ENCODE measurements at places on chromosomes 6 and 20.

DNA sequence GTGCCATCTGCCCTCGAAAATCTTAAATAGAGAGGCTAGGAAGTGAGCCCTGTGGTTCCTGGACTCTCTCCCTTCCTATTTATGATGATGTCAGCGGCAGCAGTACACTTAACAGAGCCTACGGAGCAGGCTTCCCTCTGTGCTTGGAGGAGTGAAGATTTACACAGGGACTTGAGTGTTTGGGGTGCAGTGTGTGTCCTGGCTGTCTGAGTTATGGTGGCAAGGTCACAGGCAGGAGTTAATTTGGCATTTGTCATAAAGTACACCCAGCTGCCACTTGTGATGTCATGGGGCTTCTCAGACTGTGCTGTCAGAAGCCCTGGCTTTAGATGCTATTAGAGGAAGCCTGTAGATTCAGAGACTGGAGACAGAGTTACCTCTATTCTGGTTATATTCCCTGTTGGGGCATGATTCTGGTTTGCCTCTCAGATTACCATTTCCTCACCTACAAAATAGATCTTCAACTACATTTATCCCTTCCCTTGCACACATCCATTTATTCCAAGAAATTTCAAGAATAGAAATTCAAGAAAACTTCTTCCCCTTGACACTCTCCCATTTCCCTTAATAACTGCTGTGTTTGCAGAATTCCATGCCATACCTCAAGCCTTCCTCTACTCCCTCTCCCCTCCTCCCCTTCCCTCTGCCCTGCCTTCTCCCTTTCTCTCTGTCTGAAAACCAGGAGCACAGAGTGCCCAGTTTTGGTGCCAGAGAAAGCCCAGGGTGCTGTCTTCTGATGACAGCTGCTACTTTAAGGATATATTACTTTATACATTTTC, 72.1 kb downstream of the SLC24A3 start:
- no peaks in the 10 kb centered on the region for H3K27me3 ChIP-seq
- no peaks in the 10 kb centered on the region for H3K4me1 ChIP-seq
- DNase-seq = no peak
- H3K27ac ChIP-seq = no peak overlapping the region
- H3K36me3 ChIP-seq = no peaks in the 10 kb centered on the region
- no peak overlapping the region for H3K4me3 ChIP-seq

DNA sequence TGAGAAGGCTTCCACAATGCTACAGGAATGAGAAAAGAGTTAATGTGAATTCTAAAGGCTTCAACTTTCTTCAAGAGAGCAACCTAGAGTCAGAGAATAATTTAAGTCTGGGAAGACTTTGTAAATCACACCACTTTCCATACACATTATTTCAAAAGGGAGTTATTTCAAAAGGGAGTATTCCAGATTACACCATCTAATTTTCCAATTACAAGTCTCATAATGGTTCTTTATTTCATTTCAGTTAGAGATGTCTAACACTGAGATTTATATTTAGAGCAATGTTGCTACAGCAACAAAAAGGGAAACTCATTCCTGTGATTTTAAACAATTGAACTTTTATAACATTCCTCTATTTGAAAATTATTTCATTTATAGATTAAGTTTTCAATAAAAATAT, 98.8 kb upstream of the DST start:
- H3K4me1 ChIP-seq = peaks cover 5% of the 10 kb centered on the region
- H3K4me3 ChIP-seq = no peak overlapping the region
- DNase-seq = no peak
- no peaks in the 10 kb centered on the region for H3K36me3 ChIP-seq

DNA sequence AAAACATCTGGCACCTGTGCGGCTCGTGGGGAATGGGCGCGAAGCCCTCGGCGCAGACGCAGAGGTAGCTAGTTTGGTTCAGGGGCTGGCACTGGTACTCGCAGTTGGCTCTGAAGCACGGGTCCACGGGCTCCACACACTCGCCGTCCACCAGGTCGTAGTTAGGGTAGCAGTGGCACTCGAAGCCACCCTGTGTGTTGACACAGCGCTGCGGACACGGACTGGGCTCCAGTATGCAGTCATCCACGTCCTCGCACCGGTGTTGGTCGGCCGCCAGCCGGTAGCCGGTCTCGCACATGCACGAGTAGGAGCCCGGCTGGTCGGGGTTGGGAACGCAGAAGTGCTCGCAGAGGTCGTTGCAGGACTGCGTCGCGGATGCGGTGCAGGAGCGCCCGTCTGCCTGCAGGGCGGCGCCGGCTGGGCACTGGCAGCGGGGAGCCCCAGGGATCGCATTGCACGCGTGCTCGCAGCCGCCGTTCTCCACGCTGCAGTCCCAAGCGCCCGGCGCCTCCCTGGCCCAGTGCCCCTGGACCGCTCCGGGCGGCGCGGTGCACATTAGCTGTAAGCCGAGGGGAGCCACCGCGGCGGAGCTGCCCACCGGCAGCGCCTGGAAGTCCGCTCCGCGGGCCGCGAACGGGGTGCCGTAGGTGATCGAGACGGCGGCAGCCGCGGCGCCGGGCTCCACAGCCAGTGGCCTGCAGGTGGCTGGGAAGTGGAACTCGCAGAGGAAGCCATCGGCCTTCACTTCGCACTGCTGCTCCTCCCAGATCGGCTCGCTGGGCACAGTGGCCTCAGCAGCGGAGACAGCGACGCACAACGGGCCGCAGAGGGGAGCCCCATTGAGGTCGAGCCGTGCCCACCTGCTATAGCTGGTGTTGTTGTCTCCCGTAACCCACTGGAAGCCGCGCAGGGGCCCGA, 930 bp downstream of the THBD start:
- H3K4me3 ChIP-seq = peak overlapping the region; percentile 68
- H3K27ac ChIP-seq = peak overlapping the region; percentile 90
- DNase-seq = peak; percentile 88
- no peaks in the 10 kb centered on the region for H3K36me3 ChIP-seq
- peaks cover 27% of the 10 kb centered on the region for H3K27me3 ChIP-seq

- DNase-seq = no peak
- no peak overlapping the region for H3K4me3 ChIP-seq
- H3K36me3 ChIP-seq = no peaks in the 10 kb centered on the region
Observed at GRCh38 chr6:134502614-134503549, 185.0 kb upstream of the SGK1 start.

DNA sequence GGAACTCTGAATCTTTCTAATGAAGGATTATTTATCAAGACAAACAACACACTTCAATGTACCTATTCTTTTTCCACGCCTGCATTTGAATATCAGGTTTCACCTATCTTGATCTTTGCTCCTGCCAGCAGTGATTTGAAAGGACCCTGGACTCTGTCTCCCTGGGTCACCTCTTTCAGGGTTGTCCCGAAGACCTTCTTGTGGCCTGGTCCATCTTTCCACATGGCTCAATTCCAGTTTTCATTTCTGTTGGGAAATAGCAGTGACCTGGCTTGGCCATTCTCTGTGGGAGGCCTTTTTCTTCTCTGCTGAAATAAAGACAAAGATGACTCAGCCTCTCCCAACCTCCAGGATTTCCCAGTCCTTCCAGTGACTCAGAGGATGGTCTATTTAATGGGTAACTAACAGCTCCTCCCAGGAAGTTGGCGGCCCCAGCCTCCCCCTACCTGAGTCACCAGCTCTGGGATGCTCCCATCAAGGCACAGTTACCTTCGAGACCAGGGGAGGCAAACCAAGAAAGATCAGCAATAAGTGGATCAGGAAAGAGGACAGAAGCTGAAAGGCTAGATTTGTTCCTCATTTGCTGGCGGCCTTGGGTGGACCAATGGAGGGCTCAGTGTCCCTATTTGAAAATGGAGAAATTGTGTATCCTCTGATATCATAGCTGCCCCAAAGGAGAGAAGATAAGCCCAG, 120.2 kb upstream of the RNF24 start:
- DNase-seq = no peak
- H3K36me3 ChIP-seq = no peaks in the 10 kb centered on the region
- H3K4me3 ChIP-seq = no peak overlapping the region
- peaks cover 11% of the 10 kb centered on the region for H3K27me3 ChIP-seq
- no peak overlapping the region for H3K27ac ChIP-seq
- no peaks in the 10 kb centered on the region for H3K4me1 ChIP-seq
